ENCODE measurements at places on chromosomes 5 and 9.
A peak's percentile ranks its signal among the peaks of the same experiment; 100 is the strongest.

GRCh38 chr9:125239631-125240597 lies 1.2 kb downstream of the HSPA5 start:
- DNase-seq = no peak

DNA sequence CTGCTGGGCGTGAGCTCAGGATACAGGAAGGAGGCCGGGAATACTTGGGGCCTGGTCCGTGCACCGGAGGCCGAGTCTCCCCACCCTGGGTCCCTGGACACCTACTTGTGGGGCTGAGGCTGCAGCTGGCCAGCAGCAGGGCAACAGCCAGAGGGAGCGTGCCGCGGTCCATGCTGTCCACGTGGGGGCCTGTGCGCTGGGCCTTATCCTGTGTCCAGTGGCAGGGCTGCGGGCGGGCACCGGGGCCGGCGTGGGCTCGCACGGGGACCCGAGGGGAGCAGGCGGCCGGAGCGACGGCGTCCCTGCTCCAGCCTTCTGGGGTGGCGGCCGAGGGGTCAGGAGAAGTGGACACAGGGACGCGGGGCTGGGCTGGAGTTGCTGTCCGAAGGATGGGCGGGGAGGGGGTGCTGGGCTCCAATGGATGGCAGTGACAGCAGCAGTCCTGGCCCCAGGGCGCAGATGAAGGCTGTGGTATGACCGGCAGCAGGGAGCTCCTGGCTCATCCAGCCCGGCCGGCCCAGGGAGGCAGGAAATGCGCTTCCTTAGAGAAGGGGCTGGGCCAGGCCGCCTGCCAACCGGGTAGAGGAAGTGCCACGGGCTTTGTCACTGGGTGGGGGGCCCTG lies at the start of gene ENG:
Gene ENG, minus strand, starts transcription at position 475 of the 623 bp plus-strand sequence. Its CDS starts 303 bp downstream, at position 172.
- peak; percentile 84 for DNase-seq

DNA sequence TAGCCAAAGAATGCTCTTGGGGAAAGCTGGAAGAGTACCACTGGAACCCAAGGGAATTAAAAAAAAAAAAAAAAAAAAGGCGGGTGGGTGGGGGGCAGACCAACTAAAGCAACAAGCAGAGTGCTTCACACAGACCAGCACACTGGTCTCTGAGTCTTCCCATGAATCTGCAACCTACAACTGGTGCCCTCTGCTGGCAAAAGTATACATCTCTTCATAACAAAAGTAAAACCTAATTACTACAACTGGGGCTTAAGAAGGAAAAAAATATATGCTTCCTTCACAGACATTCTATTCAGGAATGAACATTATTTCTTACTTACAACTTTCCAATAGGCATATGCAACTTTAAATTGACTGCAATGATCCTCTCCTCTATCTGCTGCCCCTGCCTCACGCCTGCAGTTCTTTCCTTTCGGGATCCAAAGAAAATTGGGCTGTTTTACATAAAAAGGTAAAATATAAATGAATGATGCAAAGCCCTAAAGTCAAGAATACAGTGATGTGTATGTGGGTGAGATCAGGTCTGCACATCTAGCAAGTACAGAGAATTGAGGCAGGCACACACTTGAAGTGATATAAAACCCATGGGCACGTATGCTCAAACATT lies 7.2 kb upstream of the KLHL3 start:
- no peak for DNase-seq

DNA sequence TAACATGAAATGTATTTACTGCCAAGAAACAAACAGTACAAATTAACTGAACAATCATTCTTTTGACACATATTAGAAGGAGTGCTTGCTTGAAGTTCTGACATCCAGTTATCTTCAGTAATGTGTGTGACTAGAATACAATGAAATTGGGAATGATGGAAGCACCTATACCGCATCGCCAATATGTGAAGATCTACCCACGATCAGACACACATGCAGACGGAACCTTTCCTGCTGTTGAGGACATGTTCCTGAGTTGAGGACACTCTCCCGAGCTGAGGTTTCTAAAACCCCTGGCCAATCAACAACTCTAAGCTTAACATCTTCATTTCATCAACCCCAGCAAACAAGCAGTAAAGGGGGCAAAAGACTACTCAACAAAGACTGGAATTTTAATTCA lies at the start of gene OR13C3:
Gene OR13C3, minus strand, starts transcription at position 101 of the 400 bp plus-strand sequence. CDS start 133 bp downstream, outside the sequence.
- no peak for DNase-seq

DNA sequence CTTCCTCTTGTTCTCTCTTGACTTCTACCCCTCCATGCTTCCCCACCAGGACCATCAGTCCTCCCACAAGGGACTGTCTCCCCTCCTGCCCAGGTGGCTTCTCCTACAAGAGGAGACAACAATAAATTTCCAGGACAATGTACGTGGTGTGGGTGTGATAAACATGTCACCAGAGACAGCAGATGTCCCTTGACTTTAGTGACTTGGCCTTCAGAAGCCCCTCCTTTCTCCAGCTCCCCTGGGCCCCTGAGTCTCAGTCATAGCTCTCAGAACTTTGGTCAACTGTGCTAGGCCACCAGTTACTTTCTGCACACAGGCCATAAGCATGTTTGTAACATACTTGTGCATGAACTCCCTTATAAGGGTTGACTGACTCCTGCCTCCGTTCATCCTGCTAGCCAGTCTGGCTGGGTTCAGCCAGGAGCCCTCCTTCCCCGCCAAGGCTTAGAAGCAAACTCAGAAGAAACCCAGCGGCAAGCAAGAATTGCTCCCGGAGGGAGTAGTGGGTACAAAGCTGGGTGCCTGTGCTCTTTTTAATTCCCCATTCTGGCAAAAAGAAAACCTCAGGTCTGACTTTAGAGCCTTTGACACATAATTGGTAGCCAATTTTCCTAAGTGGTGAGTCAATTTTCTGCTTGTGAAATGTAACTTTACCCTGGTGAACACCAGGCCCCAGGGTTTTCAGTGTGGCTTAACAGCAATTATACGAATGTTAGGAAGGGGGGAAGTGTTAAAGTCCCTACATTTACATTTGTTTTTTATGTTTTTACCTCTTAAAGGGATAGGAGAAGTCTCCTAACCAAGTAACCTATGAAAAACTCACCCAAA lies 49.2 kb downstream of the EBF1 start:
- no peak for DNase-seq

GRCh38 chr5:36346896-36347690 lies 45.4 kb upstream of the RANBP3L start:
- DNase-seq = no peak

DNA sequence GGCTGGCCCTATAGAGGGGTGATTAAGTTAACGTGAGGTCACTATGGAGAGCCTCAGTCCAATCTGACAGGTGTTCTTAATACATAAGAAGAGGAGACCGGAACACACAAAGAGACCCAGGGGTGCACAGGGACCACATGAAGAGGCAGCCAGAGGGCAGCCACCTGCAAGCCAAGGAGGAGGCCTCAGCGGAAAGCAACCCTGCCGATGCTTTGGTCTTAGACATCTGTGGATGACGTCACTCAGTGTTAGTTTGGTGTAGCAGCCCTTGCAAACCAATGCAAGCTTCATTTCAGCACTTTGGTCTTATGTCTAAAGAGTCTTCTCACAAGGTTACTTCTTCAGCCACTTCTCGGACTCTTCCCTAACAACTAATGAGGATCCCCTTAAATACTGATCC lies 47.6 kb upstream of the GRHPR start:
- no peak for DNase-seq

Measured in left forelimb (tissue), 1 donor.